ENCODE measurements at places on chromosomes 12 and 14.

GRCh38 chr14:56659964-56660551 lies 80.5 kb downstream of the TMEM260 start:
- no peak for DNase-seq

- DNase-seq: no peak
Observed at GRCh38 chr12:98492580-98493140, 22.7 kb upstream of the TMPO start.

DNA sequence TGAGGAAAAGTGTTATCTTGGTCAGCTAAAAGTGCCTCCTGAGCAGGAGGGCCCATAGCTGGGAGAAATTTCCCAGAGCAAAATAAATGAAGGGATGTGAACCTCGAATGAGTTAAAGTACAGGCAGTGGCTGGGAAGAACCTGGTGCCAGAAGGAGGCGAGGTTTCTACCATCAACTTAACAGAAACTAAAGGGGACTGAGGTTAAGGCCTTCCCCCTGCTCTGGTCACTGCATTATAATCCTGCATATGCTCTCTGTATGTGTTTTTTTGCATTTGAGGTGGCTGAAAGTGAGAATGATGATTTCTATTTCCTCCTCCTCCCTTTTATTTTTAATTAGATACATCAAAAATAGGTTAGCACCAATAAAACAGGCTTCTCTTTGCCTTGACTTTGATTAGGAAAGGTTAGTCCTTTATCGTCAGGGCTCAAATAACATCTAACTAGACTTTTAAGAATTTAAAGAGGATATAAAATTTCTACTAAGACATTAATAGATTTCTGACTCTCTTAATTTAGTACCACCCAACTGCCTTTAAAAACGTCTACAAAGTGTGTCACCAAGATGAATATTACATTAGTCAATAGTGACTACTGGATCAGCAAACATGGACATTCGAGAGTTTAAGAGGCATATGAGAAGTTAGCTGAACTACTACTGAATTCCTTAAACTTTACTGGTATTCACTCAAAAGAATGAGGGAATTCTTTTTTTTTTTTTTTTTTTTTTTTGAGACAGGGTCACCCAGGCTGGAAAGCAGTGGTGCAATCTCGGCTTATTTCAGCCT lies 49.2 kb downstream of the GALNT4 start:
- DNase-seq: no peak

DNA sequence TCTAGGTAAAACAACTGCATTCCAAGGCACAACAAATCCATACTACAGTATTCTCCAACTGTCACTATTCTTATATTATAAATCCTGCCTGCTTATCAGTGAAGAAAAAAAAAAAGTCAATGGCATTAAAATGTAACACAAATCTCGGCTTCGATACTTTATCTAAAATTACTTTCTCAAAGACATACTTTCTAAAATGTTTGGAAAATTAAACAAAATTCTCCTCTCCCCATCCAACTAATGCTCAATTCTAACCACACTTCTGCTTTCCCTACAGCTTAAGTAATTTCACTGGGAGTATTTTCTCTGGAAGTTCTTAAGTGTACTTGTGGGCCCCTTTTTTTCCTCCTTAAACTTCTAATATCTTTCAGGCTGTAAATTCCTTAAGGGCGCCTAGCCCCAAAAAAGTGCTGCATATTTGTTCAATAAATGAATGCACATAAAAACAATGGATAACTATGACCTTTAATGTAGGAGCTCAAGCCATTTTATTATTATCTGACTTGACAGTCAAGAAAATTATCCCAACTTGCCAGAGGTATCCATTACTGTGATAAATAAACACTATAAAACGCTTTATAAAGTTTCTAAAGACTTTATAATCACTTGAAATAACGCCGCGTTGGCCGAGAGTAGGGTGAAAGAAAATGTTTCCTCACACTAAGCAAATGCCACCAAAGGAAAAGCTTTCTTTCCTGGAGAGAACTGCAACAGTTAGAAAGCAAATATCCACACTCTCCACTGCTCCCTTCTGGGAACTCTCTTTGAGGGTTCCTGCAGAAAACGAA lies 977 bp downstream of the HEATR5A start:
- no peak for DNase-seq

DNA sequence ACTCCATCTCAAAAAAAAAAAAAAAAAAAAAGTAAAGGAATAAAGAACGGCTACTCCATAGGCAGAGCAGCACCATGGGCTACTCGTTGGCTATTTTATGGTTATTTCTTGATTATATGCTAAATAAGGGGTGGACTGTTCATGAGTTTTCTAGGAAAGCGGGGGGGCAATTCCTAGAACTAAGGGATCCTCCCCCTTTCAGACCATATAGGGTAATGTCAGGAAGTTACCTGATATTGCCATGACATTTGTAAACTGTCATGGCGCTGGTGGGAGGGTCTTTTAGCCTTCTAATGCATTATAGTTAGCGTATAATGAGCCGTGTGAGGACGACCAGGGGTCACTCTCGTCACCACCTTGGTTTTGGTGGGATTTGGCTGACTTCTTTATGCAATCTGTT lies 142.3 kb downstream of the GLT1D1 start:
- no peak for DNase-seq

GRCh38 chr14:71289536-71289935 lies 382.3 kb downstream of the PCNX1 start:
- no peak for DNase-seq

DNA sequence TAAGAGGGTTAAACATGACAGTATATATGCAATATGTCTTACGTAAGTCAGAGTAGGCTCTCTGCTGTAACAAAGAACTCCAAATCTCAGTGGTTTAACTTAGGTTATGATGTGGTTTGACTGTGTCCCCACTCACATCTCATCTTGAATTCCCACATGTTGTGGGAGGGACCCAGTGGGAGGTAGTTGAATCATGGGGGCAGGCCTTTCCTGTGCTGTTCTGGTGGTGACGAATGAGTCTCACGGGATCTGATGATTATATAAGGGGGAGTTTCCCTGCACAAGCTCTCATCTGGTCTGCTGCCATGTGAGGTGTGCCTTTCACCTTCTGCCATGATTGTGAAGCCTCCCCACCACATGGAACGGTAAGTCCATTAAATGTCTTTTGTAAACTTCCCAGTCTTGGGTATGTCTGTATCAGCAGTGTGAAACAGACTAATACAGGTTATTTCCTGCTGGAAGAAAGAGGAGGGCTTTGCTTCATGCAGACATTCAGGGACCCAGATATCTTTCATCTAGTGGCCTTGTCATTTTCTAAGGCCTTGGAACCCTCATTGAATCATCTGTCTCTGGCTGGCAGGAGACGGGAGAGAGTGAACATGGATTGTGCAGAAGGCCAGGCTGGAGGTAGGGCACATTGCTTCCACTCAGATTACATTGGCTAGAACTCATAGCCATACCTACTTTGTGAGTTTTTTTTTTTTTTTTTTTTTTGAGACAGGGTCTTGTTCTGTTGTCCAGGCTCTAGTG lies 96.1 kb downstream of the CRADD start:
- no peak for DNase-seq
